ENCODE measurements at places on chromosomes 5 and 9.
A peak's percentile ranks its signal among the peaks of the same experiment; 100 is the strongest.

DNA sequence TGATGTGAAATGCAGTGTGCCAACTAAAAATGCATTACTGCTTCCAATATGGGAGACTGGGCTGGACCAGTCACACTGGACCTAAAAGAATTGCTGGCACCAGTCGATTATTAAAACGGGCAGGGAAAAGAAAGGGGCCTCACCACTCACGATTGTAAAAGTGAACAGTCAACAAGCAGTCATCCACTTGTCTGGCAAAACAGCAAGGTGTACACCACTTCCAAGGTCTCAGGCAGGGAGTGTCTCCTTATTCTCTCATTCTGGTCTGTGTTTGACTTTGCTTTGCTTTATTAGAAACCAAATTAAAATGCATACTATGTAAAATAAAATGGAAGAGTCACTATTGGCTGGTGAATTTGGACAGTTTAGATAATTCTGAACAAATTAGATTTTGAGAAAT lies 57.8 kb upstream of the TRPM3 start:
- no peak for DNase-seq

DNA sequence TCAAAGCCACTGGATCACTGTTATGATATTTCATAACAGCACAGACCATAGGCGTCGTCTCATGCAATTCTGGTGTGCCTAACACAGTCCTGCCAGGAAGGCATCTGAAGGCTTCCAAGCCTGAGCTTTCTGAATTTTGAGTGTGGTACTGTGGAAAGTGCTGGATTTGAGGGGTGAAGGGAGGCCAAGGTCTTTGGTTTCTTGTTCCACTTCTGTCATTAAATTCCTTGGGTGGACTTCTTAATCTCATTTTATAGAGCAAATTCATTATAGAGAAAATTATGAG lies 441.3 kb upstream of the PIK3R1 start:
- no peak for DNase-seq

DNA sequence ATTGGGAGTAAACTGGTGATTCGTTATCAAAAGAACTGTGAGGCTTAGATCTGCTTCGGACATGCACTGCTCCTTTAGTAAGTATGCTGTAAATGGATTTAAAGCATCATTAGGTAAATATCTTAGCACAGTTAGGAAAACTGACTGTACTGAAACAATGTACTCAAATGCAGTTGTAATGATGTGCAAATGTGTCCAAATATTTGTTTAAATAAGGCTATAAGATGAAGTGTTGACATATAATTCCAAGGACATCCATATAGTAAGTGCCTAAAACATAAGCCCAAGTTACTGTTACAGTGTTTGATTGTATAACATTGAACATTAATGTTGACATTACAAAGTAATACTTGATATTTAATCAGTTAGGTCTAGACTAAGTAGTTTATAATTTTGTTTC lies 512.5 kb upstream of the CDH18 start:
- no peak for DNase-seq

- peak; percentile 14 for DNase-seq
These were observed 119.5 kb upstream of the PLCXD3 start for GRCh38 chr5:41629897-41630296.

- no peak for DNase-seq
These were observed 26.9 kb upstream of the LTC4S start for GRCh38 chr5:179766726-179767455.

- no peak for DNase-seq
These were observed 75.0 kb upstream of the DAB2IP start for GRCh38 chr9:121576281-121577075.

- no peak for DNase-seq
These were observed 256.0 kb downstream of the DOCK8 start for GRCh38 chr9:470552-471194.

- DNase-seq: no peak
These were observed 340.9 kb downstream of the RASEF start for GRCh38 chr9:82722051-82722450.

DNA sequence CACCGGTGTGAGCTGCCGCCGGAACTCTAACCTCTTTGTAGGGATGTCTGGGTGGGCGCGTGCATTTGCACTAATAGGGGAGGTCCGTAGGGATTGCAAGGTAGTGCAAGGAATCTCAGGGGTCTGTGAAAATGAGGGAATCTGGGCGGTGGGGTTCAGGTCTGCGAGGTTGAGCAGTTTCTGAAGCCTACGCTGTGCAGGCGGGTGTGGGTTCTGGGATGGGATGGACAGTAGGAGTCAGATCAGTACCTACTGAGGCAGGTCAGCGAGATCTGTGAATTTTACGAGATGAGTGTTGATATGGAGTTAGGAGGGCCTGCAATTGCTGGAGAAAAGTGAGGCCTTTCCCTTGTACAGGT lies 856 bp upstream of the ATOSB start:
- DNase-seq: no peak

DNA sequence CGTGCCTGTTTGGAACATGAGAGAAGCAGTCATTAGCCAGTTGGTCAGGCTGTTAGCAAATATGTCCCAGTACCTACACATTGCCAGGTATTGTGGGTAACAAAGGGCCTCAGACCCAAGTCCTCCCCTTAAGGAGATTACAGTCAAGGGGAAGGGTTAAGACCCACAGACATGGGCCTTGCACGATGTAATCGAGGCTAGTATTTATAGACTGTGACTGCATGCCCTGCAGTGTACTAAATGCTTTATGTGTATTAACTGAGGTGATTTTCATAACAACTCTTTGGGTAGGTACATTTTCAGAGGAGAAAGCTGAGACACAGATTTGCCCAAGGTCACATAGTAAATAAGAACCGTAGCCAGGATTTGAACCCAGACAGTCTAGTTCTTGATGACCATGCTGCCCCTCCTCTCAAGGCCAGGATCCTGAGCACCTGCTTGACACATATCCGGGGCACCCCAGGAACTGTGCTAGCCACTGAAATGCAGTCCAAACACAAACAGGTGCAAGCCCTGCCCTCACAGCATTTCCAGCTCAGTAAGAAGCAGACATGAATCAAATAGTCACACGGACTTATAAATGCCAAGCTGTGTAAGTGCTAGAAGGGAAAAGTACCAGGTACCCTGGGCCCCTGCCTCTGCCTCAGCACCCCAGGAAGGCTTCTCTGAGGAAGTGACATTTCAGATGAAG lies 32.0 kb upstream of the GRPEL2 start:
- peak; percentile 43 for DNase-seq

- DNase-seq: no peak
These were observed 9.1 kb upstream of the ERMP1 start for GRCh38 chr9:5841771-5842573.

DNA sequence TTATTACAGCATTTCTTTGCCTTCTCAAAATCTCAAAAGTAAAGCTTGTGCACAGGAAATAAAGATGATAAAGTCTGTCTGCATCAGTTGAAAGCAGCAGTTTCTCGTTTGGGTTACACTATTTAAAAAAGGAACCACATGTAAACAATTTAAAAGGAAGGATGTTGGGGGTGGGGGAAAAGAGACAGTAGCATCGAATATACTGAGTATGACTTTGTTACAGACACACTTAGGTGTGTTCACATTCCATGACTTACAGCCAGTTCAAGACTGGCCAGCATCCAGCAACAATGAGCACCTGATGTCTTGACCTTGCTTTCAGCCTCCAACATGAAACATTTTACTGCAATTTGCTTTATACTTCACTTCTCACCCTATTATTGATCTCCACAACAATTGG lies 8.7 kb downstream of the GAPT start:
- DNase-seq: no peak

DNA sequence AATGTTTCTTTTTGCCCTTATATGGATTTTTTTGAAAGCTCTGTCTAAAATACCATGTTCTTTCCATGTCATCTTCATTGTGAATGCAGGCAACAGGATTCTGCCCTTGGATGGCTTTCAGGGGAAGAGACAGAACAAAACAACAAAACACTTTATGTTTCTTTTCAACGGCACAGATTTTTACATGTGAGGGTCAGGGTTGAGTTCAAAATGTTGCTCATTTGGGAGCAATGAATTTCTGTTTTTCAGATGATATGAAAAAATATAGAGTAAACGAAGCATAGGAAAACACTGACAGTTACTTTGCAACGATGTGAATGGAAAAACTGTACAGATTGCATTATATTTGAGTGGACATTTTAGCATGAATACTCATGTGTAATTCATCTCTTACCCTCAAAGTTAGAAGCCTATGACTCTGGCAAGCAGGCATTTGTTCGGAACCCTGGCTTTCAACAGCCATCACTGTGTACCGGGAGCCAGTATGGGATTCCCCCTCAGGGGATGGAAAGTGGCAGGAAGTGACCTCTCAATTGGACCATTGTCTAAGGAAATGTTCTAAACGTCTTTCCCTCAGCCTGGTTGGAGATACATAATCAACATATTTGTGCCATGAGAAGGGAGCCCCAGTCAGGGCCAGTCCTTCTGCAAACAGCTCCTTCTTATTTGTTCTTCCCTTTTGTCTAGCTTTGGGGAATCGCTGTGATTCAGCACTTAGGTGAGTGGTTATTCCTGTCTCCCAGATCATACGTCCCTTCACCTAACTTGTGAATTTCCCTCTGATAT lies 153.9 kb upstream of the MEF2C start:
- DNase-seq: no peak

DNA sequence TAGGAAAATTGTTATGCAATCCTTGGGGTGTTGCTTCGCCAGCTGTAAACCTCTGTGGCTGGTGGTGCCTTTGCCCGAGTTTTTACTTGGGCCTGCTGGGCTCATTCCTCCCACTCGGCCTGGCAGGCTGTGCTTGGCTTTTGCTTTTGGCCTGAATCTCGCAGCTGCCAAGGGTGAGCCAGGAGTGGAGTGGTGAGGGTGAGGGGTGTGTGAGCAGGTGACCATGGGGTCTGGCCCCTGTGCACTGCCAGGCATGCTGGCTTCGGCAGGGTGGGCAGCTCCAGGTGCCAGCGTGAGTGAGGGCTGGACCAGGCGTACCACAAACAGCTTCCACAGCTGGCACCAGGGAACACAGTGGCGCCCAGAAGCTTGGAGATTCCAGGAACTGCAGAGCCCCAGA lies 12.6 kb upstream of the DHFR start:
- no peak for DNase-seq

Data from NCI-H1417 (cell line).